ENCODE measurements at places on chromosomes 7 and 10.
A peak's percentile ranks its signal among the peaks of the same experiment; 100 is the strongest.

DNA sequence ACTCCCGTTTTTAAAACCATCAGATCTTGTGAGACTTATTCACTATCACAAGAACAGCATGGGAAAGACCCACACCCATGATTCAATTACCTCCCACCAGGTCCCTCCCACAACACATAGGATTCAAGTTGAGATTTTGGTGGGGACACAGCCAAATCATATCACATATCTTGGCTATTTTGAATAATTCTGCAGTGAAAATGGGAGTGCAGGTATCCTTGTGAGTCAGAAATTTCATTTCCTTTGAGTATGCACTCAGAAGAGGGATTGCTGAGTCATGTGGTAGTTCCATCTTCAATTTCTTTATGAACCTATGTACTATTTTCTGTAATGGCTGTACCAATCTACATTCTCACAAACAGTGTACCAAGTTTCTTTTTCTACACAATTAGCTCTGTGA lies 125.8 kb downstream of the ANKRD7 start:
- no peak for DNase-seq

DNA sequence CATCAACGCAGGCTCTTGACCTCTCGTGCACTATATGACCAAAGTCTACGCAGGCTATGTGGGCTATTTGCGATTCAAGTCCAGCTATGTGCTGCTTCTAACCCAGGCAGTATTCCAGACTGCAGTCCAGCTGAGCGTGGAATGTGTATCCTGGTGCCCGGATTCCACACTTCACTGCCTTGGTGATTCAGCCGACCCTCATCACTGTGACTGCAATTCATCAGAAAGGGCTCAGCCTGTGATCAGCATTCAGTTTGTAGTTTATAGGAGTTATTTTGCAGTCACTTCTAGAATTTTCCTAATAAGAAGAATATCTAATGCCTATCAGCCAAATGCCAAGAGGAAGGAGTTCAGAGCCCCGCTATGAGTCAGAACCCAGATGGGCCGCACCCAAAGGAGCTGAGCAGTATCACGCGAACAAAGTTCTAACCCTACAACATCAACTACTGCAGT lies 119.8 kb upstream of the LANCL2 start:
- peak; percentile 92 for DNase-seq

- no peak for DNase-seq
Measured at GRCh38 chr7:50262446-50262845, 42.1 kb upstream of the IKZF1 start.

- no peak for DNase-seq
Measured at GRCh38 chr7:136326045-136326609, 349.0 kb upstream of the MTPN start.

DNA sequence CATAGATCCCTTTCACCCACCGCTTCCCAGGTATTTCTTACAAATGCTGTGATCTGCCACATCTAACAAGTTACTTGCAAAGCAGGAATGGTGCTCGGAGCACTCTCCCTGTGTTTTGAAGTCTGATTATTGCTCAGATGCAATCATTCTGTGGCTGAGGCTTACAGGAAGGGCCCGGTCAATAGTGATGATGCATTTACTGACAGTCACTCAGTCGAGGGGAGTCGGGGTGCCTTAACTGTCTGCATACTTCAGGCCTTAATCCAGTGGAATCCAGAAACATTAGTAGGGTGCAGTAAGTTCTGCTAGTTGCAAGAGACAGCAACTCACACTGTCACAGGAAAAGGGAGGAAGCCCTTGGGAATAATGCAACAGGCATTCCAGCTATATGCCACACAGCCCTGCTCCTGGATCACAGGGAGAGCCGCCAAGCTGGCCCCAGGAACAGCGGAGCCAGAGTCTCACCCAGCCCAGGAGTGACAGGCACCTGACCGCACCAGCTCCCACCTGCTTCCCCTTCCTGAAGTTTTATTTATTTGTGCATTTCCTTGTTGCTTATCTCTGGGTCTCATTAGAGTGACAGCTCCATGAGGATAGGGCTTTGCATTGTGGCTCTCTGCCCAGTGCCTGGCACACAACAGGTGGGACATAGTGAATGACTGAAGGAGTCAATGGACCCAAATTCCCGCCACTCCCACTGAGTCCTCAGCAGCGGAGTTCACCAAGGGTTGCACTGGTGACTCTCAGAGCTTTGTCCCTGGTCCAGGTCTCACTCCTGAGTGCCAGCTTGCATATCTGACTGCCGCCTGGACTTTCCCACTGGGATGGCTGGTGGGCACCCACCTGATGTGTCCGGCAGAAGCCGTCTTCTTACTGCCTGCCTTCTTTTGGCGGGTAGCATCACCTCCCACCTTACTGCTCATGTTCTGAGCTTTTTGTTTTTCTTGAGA lies 212.5 kb upstream of the SH2B2 start:
- no peak for DNase-seq

DNA sequence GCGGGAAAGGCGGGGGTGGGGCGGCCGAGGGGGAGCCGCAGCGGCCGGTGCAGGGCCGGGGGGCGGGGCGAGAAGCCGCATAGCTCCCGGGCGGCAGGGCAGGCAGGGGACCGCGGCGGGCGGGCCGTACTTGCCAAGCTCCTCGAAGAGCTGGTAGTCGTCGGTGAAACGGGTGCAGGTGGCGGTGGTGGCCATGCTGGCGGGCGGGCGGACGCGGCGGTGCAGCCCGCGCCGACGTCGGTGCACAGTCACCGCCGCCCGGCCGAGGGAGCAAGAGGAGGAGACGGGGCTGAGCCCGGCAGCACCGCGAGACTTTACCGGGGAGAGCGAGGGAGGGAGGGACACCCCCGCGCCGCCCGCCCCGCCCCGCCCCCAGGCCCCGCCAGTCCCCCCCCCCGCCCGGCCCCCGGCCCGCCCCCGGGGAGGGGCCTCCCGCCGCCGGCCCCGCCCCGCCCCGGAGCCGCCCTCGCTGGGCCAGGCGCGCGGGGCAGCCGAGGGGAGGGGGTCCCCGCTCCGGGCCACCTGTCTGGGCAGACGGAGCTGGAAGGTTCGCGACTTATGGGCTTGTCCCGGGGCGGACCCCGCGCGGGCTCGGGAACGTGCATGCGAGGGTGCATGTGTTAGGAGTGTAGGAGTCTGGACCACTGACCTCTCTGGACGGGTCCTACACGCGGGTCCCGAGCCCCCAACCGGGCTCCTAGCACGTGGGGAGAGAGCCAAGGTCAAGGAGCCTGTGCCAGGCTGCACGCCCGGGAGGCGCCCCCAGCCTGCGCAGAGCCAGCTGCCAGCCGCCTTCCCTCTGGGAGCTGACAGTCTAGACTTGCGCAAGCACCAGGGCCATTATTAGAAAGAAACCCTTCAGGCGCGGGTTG lies at the start of gene CAMK2G:
TSS of gene CAMK2G (minus strand) at position 289 of the 872 bp plus-strand sequence. CDS start at position 195, 94 bp downstream.
- DNase-seq, result peak; percentile 94

DNA sequence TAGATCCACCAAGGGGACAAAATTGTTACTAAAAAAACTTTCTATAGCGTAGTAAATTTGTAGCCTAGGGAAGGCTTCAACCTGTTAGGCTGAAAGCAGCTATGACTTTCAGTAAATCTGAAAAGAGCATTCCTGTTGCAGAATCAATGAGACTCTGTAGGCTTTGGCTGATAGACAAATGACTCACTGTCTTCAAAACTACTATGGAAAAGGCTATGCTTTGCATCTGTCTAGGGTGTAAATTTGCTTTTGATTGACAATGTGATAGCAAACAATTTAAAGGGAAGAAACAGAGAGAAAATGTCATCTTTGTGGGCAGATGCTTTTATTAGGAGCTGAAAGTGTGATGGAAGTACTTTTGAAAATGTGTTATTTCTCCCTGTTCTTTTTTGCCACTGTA lies 60.6 kb downstream of the ARL5B start:
- peak; percentile 54 for DNase-seq

GRCh38 chr7:117399820-117400422 lies 27.4 kb downstream of the ASZ1 start:
- peak; percentile 45 for DNase-seq

GRCh38 chr7:24152356-24152755 lies 131.6 kb upstream of the NPY start:
- peak; percentile 5 for DNase-seq

DNA sequence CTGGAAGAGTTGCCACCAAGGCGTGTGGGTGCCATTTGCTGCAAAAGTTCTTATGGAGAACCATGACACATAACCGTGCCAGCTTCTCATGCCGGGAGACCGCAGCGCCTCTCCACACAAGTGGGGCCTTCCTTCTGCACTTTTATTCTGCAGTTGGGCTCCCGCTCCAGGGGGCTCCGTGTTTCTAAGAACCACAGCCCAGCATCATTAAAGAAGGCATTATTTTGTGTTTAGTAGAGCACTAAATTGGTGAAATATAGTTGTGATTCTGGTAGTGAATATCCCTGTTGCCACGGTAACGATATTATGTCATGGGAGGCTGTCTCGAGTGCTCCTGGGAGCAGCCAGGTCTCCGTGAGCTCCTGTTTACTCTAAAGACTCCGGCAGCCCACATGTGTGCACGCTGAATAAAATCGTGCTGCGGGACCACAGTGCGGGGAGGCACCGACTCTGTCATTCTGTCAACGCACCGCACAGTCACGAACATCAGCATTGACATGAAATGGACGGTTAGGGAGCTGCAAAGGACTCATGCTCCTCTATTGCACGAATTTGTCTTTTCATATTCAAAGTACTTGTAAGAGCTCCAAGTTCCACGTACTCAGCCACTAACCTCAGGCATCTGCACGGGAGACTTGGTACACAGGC lies 68.8 kb upstream of the PITRM1 start:
- no peak for DNase-seq

- peak; percentile 44 for DNase-seq
Measured at GRCh38 chr10:101301111-101301731, 52.7 kb upstream of the BTRC start.

Measured in GM23248 (cell line).